Stimulated activated CD4-positive, alpha-beta T cell treated with anti-CD3 and anti-CD28 coated beads, Interleukin-1b, Interleukin-23, amount 100 ng/mL, for 48 hours (primary cell): ENCODE measurements at places on chromosomes 13 and 19.

GRCh38 chr13:98420554-98421175, 156.2 kb downstream of the STK24 start:
- no peak for DNase-seq

DNA sequence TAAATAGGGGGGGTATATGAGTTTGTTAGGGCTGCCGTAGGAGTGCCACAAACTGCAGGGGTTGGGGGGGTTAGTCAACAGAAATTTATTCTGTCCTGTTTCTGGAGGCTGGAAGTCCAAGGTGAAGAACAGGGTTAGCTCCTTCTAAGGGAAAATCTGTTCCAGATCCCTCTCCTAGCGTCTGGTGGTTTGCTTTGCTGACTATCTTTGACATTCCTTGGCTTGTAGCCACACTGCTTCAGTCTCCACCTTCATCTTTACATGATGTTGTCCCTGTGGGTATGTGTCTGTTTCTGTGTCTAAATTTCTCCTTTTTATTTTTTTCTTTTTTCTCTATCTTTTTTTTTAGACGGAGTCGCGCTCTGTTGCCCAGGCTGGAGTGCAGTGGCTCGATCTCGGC, 8.1 kb upstream of the ICAM1 start:
- DNase-seq: no peak

DNA sequence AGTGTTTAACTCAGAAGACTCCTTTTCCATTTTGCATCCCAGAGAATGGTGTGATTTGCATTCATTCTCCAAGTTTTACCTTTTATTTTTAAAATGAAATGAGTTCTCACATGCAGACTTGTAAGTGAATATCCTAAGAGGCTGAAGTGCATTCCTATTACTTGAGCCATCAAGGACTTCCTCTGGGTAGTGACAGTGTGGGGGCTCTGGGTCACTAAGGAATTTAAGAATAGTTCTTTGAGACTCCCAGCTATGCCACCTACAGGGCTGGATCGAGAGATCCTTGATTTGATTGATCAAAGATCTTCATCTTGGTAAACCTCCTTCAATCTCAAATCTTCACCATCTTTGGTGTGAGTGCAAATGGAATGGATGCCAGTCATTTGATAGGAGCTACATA, 36.3 kb upstream of the SLC10A2 start:
- no peak for DNase-seq

GRCh38 chr19:1285737-1286360, at the start of gene EFNA2:
Gene EFNA2 (plus strand): TSS chr19:1285873. CDS start chr19:1286169, 296 bp downstream.
- DNase-seq: no peak

DNA sequence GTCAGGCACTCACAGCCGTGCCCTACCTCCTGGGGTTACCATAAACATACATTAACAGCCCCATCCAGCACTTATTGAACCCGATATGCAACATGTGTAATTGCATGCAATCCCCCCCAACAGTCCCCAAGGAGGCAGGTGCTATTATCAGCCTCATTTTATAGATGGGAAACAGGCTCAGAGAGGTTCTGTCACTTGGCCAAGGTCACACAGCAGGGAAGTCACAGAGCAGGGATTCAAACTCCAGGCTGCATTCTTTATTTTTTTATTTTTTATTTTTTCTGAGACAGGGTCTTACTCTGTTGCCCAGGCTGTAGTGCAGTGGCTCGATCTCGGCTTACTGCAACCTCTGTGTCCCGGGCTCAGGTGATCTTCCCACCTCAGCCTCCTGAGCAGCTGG, 38.4 kb upstream of the TNFAIP8L1 start:
- no peak for DNase-seq

DNA sequence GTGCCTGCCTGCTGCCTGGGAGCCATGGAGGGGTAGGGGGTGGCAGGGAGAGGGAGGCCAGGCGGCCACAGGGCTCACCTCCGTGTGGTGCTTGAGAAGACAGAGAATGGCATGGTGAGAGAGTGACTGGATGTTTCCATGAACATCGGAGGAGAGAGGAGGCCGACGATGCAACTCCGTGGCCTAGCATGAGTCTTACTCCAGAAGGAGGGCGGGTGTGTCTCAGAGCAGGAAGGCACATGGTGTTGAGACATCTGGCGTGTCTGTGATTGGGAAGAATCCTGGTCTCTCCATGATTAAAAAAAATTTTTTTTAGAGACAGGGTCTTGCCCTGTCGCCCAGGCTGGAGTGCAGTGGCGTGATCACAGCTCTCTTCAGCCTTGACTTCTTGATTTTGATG, 5.1 kb downstream of the IRGC start:
- peak; percentile 12 for DNase-seq

GRCh38 chr13:73421310-73421912, 362.6 kb downstream of the KLF5 start:
- peak; percentile 63 for DNase-seq

DNA sequence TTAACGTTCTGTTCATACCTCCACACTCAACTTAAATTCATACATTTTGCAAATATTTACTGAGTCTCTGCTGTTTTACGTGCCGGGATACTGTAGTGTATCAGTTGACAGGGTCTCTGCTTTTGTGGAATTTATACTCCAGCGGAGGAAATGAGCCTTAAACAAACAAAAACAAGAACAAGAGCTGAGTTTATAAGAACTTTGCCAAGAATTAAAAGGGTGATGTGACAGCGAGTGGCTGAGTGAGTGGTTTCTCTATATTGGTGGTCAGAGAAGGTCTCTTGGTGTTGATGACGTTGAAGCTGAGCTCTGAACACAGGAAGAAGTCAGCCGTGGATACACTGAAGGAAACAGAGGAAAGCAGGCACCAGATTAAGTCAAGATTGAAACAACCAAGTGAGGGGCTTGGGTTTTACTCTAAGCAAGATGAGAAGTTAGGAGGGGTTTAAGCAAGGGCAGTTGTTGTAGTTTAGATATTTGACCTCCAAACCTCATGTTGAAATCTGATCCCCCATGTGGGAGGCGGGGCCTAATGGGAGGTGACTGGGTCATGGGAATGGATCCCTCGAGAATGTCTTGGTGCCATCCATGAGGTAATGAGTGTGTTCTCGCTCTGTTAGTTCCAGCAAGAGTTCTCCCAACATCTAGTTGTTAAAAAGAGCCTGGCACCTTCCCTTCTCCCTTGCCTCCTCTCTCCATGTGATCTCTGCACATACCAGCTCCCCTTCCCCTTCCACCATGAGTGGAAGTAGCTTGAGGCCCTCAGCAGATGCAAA, 248.3 kb downstream of the DCLK1 start:
- no peak for DNase-seq

DNA sequence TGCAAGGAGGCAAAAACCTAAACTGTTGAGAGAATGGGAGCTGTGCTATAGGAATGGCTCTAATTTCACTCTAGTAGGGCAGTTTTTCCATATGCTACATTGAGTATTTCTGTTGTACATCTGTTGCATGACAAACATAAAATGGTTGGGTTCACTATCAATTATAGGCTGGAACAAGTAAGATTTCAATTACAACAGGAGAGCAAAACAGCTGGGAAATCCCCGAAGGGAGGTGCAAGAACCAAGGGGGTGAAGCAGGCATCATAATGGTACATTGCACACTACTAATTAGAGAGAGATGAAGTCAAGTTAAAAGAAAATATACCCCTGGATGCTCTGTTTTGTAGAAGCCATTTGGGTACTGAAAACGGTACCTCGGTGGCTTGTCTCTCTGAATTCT, 389.5 kb downstream of the PCDH9 start:
- DNase-seq: no peak

DNA sequence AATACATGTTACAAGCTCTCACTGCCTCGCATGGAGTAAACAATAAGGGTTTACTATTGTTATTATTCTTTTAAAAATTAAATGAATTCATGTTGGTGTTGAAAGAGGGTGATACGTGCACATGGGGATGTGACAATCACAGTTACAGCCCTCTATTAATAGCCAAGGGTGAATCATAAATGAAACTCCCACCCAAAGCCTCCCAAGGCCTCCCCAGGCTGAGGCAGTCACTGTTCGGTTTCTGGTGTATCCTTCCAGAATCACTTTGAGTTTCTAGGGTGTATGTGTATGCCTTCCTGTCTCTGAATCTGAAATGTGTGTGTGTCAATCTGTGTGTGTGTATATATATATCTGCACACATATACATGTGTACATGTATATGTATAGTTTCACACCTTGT, 73.4 kb downstream of the AKAP11 start:
- DNase-seq: no peak

- DNase-seq: peak; percentile 35
Measured at GRCh38 chr19:47176627-47177090, 46.0 kb downstream of the SAE1 start.
